NCI-H1092 treated with DMSO at 0.1 percent for 48 hours (cell line): ENCODE measurements at places on chromosomes 7 and 10.

DNA sequence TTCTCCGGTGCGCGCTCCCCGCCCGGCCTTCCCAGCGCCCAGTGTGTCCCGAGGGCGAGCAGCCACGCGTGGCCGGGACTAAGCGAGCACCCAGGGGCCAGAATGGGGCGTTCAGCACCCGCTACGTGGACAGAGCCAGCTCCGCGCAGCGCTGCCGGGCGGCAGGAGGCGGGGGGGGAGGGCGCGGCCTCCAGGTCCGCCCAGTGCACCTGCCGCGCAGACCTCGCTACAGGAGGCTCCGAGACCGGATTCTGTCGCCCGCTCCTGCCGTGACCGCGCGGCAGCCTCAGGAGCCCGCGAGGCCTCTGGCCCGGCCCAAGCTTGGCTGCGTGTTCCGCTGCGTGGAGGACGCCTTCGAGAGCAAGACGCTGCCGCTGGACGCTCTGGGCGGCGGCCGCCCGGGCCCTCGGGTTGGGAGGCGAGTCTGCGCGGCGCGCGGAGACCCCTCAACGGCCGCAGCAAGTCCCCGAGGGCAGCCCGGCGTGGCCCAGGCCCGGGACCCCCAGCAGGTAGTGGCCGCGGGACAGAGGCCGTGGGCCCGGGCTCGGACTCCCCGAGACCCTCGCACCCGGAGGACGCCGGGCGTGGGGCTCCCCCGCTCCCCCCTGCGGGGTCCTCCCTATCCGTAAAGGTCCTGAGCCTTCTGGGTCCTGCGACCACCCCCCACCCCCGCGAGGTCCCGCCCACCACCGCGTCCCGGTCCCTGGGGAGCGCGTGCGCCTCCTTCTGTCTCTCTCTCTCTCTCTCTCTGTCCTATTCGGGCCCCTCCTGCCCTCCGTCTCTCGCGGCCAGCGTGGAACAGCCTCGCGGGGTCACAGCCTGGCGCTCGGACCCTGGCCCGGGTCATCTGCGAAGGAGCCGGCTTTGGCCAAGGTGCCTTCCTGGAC lies 904 bp upstream of the DPYSL4 start:
- DNase-seq, result no peak

DNA sequence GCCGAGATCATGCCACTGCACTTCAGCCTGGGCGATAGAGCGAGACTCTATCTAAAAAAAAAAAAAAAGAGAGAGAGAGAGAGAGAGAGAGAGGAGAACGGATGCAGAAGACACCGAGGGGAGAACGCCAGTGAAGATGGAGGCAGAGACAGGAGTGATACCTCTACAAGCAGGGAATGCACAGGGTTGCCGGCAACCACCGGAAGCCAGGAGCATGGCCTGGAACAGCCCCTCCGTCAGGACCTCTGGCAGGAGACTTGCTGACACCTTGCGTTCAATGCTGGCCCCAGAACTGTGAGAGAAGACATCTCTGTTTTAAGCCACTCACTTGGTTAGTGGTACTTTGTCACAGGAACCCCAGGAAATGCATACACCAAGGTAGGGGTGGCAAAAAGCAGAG lies 38.1 kb upstream of the DUSP5 start:
- DNase-seq, result no peak

GRCh38 chr7:99195867-99196266 lies 12.0 kb downstream of the KPNA7 start:
- DNase-seq, result no peak

DNA sequence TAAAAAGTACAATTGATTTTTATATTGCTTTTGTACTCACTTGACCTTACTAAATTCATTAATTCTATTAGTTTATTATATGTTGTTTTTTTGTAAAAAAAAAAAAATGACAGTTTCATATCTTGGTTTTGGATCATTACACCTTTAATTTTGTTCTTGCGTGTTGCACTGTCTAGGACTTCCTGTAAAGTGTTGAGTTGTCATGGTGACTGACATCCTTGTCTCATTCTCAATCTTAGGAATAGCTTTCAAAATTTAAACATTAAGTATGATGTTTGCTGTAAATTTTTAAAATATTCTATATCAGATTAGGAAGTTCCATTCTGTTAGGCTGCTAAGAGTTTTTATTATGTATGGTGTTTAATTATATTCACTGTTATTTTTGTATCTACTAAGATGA lies 139.1 kb downstream of the ARHGAP12 start:
- no peak for DNase-seq

DNA sequence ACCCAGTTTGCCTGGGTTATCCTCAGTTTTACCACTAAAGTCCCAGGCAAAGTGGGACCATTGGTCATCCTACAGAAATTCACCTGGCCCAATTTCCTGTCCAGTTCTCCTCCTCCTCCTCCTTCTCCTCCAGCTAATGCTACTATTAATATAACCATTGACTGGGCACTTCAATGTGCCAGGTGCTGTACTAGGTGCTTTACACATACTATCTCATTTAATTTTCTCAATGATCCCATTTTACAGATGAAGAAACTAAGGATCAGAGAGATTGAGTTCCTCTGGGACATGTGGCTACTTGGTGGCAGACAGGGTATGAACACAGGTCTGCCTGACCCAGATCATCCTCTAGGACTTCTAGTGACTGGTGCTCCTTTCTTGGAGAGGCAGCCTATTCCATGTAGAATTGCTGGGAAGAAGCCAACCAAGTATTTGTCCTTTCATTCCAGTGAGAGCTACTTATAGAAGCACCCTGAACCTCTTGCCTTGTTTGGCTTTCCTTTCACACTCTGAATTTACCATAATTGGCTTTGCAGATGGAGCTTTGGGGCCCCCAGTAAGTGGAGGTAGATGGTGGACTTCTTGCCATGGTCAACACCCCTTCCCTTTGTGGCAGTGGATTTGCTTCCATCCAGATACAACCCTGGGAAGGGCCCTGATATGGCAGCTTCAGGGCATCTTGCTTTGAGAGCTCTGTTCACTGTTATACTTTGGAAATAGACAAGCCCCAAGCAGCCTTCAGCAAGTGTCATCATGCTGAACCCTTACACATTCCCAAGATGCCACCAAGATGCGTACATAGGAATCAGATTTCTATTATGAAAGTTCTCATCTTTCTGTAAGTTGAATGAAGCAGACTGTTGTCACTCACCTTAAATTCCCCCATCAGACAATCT lies 78.7 kb downstream of the MYOF start:
- DNase-seq, result no peak

DNA sequence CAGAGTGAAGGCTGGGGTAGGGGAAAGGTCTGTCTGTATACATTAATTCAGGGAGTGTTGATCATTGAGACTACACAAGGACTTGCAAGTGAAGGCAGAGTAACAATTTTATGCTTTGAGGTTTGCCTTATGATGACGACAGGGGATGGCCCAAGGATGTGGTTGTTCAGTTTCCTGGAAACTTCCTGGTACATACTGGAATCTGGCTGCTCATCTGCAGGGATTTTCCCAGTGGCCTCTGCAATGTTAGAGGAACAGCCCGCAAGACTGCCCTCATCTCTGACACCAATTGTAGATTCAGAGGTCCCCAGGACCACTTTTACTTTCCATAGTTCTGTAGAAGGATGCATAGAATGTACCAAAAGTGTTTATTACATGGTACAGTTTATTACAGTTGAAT lies 189.6 kb downstream of the TMEM178B start:
- DNase-seq, result no peak

DNA sequence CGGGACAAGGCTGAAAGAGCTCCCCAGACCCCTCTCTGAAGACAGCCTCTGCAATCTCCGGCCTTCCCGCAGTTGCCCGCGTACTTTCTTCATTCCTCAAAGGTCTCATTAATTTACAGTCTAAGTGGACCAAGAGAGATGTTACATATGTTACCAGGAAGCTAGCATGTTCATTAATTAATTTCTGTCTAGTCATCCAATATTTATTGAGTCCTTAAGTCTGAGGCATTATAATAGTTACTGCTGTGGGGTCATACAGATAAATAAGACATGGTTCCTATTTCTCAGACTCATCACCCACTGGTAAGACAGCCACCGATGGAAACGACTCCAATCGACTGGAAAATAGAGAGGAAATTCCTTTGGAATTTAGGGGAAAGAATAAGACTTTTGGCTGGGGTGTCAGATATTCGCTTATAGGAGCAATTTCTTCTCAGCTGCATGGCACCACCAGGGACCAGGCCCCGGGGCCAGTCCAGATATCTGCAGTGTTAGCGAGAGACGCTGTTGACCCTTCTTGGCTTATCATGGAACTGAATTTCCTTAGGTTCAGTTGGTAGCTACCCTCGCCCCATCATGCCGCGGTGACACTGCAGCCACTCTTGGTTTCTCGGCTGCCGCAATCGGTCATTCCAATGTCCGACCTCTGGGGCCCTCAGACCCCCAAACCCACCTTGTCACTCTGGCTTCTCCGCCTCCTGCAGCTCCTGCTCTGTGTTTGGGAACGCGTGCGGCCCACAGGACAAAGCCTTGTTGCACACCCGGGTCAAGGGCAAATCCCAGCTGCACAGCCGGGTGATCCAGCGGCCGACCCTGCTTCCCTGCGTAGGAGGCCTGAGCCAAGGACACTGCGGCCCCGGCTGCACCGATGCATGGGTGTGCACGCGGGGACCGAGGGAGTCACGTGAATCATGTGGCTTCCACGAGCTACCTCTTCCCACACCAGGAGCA lies 383.2 kb downstream of the DNAJB6 start:
- no peak for DNase-seq

DNA sequence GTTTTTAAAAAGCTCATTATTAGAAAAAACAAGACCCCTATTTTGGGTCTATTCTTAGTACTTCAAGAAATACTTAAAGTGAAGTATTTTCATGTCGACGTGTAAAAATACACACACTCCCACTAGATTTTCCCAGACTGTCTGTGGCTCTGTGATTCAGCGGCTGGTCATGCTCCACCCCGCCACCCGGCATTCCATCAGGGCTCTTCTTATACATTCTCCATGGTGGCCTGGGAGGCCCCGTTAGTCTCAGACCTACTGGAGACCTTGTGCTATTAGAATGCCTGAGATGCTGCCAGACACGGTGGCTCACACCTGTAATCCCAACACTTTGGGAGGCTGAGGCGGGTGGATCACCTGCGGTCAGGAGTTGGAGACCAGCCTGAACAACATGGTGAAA lies 13.1 kb downstream of the TECPR1 start:
- DNase-seq, result no peak

- no peak for DNase-seq
Observed at GRCh38 chr7:101605611-101606497, 23.2 kb downstream of the MYL10 start.

DNA sequence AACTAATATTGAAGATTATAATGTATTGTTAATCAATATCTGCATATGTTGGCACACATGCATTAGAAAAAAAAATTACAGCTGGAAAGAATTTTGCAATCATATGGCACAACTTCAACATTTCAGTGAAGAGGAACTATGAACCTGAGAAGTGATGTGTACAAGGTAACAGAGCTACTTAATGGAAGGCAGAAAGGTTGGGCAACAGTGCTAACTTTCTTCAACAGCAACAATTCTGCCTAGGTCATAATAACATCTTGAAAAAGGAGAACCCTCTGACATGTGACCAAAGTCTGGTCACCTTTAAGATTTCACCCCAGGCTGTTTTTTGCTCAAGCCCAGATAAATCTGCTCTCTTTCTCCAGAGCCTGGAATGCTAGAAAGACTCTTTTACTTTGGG lies 47.9 kb upstream of the SKAP2 start:
- no peak for DNase-seq

- no peak for DNase-seq
Observed at GRCh38 chr10:109780997-109781396, 142.3 kb downstream of the XPNPEP1 start.

DNA sequence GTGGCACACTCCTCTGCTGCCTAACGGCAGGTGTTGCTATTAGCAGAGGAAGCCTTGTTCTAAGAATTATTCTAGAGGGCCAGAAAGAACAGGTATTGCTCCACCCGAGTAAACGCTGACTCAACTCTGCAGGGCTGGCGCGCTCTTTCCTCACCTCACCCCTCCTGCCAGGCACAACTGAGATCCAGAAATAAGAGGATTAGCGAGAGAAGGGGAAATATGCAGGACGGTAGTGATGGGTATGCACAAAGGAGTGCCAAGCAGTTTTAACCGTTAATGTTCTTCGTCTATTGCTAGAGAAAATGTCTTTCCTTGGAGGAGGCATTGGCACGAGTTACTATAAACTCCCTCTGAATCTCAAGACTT lies 369 bp upstream of the SCIN start:
- DNase-seq, result peak; percentile 80

DNA sequence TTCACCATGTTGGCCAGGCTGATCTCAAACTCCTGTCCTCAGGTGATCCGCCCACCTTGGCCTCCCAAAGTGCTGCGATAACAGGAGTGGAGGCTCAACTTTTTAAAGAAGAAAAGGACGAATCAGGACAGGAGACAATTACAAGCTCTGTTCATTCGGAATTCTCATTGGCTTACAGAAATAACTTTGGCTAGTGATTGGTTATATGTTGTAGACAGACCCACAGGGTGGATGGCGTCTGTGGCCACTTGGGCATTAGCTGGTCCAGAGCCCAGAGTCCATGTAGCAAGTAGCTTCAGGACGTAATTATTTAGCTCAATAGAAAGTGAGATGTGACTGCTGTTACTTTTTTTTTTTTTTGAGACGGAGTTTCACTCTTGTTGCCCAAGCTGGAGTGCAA lies 160.5 kb upstream of the TNRC18 start:
- no peak for DNase-seq

DNA sequence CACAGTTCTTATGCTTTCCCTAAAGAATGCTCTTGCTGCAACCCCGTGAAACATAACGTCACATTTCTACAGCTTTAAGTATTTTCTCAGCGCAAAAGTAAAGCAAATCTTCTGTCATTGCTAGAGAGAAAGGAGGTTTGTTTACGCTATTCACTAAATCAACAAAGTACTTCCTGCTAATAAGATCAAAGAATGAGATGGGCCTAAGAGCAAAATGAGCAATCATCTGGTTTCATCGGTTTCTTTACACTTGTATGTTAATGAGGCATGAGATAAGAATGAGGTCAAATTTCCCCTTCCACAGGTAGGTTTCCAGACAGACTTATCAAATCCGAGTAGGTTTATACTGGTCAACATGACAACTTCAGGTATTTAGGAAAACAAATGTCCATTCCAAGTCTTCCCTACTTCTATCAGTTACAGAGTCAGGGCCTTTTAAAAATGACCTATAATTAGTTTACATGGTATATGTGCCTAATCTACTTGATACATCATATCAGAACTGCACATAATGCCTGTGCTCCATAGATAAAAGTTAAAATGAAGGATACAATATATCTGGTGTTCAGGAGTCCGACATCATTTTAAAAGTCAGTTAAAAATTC lies 8.4 kb downstream of the USP6NL start:
- DNase-seq, result no peak
